A549 treated with RU486 at 1 μM for 4 hours (cell line): ENCODE measurements at places on chromosomes 16 and 17. TPM values are rescaled to one million over a fixed set of nuclear protein-coding genes. Genes with fewer than 3 reads are reported as not detected.

NHERF1 gene
- 31.7 to 46.3 TPM (median 44.9 TPM) in 5 replicates for total RNA-seq

HBA2 gene
- total RNA-seq = 0.55 to 0.80 TPM (median 0.57 TPM) in 3 of 5 replicates, not detected in the others

SLFN14 gene
- not detected in 5 replicates for total RNA-seq

SLC13A2 gene
- total RNA-seq = 0.10 to 0.18 TPM (median 0.14 TPM) in 4 of 5 replicates, not detected in the other

ARHGDIA gene
- 531 to 682 TPM (median 648 TPM) in 5 replicates for total RNA-seq

PAQR4 gene
- 28.8 to 45.8 TPM (median 37.2 TPM) in 5 replicates for total RNA-seq

SCNN1B gene
- total RNA-seq = 0.05 to 0.26 TPM (median 0.18 TPM) in 4 of 5 replicates, not detected in the other

COPZ2 gene
- total RNA-seq = 12.3 to 21.4 TPM (median 15.6 TPM) in 5 replicates

DRC3 gene
- 2.3 to 4.0 TPM (median 3.4 TPM) in 5 replicates for total RNA-seq

MT1F gene
- 10.9 to 16.8 TPM (median 11.8 TPM) in 5 replicates for total RNA-seq

IL17C gene
- total RNA-seq = not detected in 5 replicates

MT1E gene
- 0.95 TPM in 1 of 5 replicates, not detected in the others for total RNA-seq

PDXDC1 gene
- total RNA-seq = 62.8 to 67.5 TPM (median 64.6 TPM) in 5 replicates

CACNG1 gene
- total RNA-seq = 0.10 to 0.21 TPM (median 0.13 TPM) in 4 of 5 replicates, not detected in the other

NDUFAB1 gene
- 163 to 188 TPM (median 181 TPM) in 5 replicates for total RNA-seq

OR4D1 gene
- total RNA-seq = 0.03 TPM in 1 of 5 replicates, not detected in the others

SDR42E2 gene
- total RNA-seq = not detected in 5 replicates

ITGB3 gene
- 3.5 to 5.8 TPM (median 5.1 TPM) in 5 replicates for total RNA-seq

ZNF598 gene
- 43.5 to 62.6 TPM (median 56.0 TPM) in 5 replicates for total RNA-seq

NDUFAF8 gene
- 107 to 254 TPM (median 220 TPM) in 5 replicates for total RNA-seq

EPOP gene
- total RNA-seq = 11.3 to 15.3 TPM (median 14.3 TPM) in 5 replicates

HEXIM1 gene
- 42.2 to 49.3 TPM (median 47.7 TPM) in 5 replicates for total RNA-seq

NLE1 gene
- total RNA-seq = 28.5 to 40.5 TPM (median 37.8 TPM) in 5 replicates

SDR42E1 gene
- total RNA-seq = 1.2 to 1.6 TPM (median 1.4 TPM) in 5 replicates

HBM gene
- not detected in 5 replicates for total RNA-seq

RNF43 gene
- total RNA-seq = 0.10 to 0.47 TPM (median 0.32 TPM) in 5 replicates

ZNF23 gene
- total RNA-seq = 4.5 to 8.2 TPM (median 5.1 TPM) in 5 replicates

PLA2G10 gene
- 0.21 to 0.31 TPM in 2 of 5 replicates, not detected in the others for total RNA-seq

GJD3 gene
- 0.51 to 0.98 TPM (median 0.87 TPM) in 5 replicates for total RNA-seq

CACNG4 gene
- total RNA-seq = 9.1 to 13.0 TPM (median 10.5 TPM) in 5 replicates
